ENCODE measurements at places on chromosomes 3 and 15.
A peak's percentile ranks its signal among the peaks of the same experiment; 100 is the strongest.

DNA sequence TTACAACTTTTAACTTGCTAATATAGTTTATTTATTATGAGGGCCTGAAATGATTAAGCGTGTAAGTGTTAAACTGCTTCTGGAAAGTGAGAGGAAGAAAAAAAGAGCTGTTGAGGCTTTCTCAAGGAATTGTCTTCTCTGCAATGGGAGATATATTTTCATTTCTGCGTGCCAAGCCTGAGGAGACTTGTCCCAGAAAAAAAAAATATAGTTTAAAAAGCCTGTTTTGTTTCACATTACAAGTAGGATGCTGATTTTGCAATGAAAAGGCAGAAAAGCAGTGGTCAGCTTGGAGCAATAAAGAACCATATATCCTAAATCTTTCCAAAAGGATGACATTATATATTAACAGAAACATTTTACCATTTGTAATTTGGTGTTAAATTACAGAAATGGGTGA, 115.5 kb downstream of the GMNC start:
- DNase-seq: no peak

GRCh38 chr3:25084016-25084415, 344.0 kb upstream of the RARB start:
- DNase-seq: no peak

DNA sequence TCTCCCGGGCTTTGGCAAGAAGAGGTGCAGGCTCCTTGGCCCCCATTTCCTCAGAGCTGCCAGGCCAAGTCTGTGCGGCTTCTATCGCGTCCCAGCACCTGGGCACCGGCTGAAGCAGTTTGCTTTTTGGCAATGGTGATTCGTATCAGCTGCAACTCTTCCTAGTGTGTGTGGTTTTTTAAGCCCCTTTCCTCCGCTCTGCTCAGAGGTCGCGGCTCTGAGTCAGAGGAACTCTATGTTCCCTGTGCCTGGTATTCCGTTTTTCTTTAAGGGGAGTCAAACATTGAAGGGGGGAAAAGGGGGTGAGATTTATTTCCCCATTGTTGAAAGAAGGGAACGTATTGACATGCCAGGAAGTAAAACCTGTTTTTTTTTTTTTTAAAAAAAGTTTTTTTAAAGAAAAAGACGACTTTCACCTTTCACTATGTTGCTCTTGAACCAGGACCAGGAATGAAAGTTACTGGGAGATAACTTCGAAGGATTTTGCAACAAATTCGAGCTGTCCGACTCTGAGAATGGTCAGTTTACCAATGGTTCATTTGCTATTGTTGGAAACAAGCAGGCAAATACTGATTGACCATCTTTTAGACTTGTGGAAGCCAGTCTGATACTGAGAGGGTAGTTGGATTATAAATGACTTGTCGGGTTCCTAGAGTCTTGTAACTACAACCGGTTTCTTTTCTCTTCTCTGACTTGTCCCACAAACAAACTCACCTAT, 1.1 kb downstream of the ARMC8 start:
- DNase-seq: no peak

GRCh38 chr15:25932696-25933095, 69.6 kb upstream of the ATP10A start:
- DNase-seq: no peak

DNA sequence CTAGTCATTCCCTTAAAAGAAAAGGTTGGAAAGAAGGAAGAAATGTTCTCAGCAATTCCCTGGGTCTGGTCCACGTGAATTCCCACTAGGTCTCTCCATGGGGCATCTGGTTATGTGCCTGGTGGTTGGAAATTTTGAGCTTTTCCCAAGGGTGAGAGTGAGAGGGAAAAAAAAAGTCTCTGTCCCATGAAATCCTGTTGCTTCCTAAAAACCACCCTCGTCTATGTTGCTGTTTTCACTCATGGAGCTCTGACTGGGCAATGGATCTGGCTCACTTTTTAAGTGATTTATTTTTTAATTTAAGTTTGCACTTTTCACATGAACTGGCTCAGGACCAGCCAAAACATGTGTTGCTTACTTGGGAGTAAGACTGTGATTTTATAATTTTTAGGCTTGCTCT, 190.1 kb downstream of the CHST2 start:
- no peak for DNase-seq

- no peak for DNase-seq
These were observed 25.7 kb downstream of the LIPC start for GRCh38 chr15:58457466-58457965.

DNA sequence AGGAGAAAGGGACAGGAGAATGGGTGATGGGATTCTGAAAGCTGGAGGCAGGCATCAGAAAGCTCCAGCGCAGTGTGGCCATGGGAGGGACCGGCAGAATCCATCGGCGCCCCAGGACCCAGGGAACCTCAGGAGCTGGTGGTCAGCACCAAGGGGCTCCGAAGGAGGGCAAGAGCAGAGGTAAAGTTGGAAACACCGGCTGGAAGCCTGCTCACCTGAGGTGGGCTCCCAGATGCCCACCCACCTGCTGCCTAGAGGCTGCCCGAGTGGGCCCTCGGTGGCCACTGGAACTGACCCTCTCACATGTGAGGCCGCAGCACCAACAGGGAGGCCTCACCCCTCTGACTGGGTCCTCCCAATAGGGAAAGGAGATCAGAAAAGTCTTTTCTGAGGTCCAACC, 10.3 kb upstream of the ZXDC start:
- DNase-seq: no peak

DNA sequence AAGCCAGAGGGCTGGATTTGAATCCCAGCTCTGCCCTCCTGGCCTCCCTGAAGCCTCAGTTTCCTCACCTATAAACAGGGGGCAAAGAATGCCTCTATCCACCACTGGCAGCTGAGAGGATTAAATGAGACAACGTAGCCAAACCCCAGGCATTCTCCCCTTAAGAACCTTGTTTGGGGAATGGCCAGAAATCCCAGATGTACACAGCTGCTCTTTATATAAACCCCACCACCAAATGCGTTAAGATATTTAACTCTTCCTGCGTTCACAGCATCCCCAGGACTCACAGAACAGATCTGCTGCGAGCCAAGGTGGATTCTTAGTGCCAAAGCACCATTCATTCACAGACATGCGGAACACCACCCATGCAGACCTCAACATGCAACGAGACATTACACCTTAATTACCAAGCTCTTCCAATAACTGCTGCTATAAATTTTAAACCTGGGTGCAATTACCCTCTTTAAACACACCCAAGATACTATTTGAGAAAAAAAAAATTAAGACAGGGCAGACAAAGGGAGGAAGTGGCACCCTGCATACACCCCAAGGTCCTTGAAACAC, 5.2 kb downstream of the TLE3 start:
- no peak for DNase-seq

DNA sequence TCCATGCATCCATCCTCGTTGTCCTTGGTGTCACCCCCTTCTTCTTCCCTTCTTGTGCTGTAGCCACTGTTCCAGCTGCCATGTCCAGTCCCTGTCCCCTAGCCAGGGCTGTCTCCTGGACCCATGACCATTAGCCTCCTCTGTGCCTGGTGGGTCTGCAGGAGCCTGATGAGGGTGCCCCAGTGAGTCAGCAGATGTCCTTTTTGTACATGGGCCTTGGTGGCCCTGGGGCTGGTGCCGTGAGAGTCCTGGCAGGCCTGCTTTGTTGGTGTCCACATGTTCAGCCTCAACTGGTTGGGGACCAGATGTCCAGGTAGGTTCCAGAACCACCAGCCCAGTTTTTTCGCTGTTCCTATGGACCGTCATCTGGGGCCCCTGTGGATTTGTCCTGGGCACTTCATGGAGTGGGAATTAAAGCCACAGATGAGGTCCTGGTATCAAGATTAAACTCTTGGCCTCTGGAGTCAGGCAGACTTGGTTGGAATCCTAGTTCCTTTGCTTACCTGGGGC, 66.1 kb downstream of the FBLN2 start:
- DNase-seq: no peak

- no peak for DNase-seq
These were observed 353.4 kb downstream of the EPHB1 start for GRCh38 chr3:135148398-135149020.

DNA sequence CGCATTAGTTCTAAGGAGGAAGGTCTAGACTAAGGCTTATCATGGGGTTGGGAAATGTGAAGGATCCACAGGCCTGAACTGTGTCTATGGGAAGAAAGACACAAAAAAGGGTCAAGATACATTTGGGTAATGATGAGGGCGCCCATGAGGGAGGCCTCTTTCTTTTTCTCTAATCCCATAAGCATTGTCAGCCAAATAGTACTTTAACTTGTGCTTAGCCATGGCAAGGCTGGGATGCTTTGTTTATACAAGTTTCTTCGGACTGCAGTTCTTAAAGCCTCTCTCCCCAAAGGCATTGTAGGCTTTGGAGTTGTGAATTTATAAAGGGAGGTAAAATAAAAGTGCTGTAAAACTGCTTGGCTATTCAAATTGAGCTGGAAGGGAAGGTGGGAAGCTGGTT, 23.4 kb downstream of the ARMC8 start:
- no peak for DNase-seq

- DNase-seq: no peak
These were observed 82.6 kb upstream of the TRIM42 start for GRCh38 chr3:140595295-140595694.

DNA sequence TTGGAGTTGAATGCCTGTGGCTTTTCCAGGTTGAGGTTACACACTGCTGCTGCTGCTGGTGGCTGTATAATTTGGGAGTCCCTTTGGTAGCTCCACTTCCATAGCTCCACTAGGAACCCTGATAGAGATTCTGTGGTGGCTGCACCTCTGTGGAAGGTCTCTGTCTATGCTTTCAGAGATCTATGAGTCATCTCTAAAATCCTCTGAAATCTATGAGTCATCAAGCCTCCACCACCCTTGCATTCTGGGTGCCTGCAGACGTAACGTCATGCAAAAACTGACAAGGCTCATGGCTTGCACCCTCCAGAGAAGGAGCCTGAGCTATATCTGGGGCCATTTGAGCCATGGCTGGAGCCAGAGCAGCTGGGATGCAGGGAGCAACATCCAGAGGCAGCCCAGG, 1037.0 kb upstream of the CFAP20DC start:
- no peak for DNase-seq

DNA sequence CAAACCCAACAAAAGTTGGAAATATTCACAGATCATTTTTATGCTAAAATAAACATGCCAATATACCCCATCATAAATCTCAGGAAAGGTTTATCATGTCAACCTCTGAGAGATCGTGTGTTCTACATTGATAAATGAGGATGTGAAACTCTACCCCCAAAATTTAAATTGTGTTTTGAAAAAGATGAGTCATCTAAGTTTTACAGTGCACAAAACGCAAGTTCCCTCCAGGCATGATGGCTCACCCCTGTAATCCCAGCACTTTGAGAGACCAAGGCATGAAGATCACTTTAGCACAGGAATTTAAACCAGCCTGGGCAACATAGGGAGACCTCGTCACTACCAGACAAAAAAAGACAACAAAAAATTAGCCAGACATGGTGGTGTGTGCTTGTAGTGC, 1487.0 kb upstream of the GBE1 start:
- no peak for DNase-seq

DNA sequence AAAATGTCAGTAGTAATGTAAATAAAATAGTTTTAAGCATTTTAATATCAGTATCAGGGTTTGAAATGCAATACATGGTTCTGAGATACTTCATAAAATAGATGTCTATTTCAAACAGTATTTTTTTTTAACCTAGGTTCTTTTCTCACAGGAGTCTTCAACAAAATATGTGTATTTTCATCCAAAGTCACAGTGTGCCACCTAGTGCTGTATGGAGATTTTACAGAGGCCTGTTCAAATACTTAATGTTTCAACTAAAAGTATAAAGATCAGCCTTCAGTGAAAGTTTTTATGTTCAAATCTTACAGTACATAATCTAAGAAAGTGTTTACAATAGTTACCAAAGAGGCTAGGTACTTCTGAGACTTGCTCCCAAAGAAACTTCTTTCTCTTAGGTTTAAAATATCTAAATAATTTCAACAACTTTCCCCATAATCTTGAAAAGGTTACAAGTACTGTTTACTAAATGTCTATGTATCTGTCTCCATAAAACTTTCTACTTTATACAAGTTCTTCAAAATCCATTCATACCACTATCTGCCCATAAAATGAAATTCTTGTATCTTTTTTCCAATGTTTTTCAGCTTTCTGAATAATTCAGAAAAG, 38.3 kb downstream of the SCAPER start:
- peak; percentile 18 for DNase-seq

All from Calu3 (cell line).